NCI-H345 (cell line): ENCODE measurements at places on chromosomes 1 and 21.

- no peak for DNase-seq
Observed at GRCh38 chr1:1910033-1910465, 5.0 kb upstream of the CALML6 start.

DNA sequence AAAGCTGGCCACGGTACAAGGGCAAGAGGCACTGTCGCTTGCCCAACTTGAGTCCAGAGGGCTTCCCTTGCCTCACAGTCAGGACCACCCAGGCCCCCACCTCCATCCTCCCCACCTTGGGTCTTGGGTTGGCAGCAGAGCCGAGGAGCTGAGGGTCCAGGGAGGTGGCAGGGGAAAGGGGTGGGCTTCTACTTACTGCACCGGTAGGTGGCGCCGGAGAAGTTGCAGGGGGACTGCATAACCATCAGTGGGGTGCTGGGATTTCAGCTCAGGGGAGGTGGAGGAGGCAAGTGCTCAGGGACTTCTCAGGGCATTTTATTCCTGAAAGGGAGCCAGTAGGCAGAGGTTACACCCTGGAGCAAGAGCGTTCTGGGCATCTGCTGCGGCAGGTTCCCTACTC lies 44.0 kb downstream of the TRIM62 start:
- DNase-seq = no peak

DNA sequence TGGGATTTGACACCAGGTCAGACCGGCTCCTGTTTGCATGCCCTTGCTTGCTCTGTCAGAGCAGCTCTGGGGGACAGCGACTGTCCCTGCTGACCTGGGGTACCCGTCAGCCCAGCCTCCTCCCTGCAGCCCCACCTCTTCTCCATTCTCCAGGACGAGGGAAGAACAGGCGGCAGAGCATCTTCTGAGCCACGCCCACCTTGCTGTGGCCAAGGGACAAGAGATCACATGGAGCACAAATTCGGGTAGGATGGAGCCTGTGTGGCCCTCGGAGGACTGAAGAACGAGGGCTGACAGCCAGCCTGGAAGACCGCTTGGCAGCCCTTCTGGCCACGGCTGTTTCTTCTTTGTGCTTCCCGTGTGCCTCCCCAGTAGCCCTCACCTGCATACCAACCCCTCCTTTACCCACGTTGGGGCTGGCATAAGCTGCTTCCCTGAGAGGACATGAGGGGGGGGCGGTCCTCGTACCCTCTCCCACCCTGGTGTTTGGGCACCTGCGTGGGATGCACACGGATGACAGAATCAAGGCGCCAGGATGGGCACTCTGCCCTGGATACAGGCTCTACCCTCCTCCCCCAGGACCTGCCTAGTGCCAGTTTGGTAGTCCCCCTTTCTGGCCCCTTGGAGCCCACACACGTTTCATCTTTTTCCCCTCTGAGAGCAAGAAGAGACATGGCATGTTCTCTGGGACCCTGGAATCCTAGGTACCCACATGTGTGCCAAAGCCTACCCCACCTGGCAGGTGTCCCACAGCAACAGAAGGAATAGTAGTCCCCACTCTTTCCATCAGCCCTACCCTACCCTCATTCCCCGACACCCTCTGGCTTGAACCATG lies 26.9 kb downstream of the CDK18 start:
- no peak for DNase-seq

- DNase-seq = no peak
Observed at GRCh38 chr1:18632218-18632588, 1.6 kb downstream of the PAX7 start.

- DNase-seq = no peak
Observed at GRCh38 chr1:23444104-23444533, 19.6 kb upstream of the TCEA3 start.

- DNase-seq = no peak
Observed at GRCh38 chr1:51242546-51242945, 6.5 kb downstream of the RNF11 start.
